ENCODE measurements at places on chromosomes 2 and 18.

- DNase-seq = no peak
These were observed 229.7 kb upstream of the SPRED2 start for GRCh38 chr2:65661980-65662653.

GRCh38 chr2:17263570-17263968 is 254.7 kb downstream of the RAD51AP2 start:
- DNase-seq = no peak

- peak; percentile 93 for DNase-seq
These were observed 45.5 kb upstream of the ZSWIM2 start for GRCh38 chr2:186894478-186894877.

DNA sequence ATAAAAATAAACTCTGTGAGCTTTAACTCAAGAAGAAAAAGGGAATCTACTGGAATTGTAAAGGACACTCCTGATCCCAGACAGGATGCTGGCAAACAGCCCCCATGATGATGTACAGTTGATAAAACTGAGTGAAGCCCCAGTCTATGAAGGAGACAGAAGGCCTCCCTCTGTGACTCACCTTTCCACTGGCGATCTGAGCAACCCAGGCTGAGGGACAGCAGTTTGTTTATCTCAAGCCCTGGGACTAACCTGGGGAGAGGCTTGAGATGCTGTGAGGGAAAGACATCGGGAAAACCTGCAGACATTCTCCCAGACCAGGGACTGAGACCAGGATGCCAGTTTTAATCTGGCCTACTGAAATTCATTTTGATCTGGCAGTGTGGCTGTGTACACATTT is 104.5 kb upstream of the CDH2 start:
- DNase-seq = no peak

- DNase-seq = no peak
These were observed 146.2 kb downstream of the RBMS1 start for GRCh38 chr2:160347269-160347863.

DNA sequence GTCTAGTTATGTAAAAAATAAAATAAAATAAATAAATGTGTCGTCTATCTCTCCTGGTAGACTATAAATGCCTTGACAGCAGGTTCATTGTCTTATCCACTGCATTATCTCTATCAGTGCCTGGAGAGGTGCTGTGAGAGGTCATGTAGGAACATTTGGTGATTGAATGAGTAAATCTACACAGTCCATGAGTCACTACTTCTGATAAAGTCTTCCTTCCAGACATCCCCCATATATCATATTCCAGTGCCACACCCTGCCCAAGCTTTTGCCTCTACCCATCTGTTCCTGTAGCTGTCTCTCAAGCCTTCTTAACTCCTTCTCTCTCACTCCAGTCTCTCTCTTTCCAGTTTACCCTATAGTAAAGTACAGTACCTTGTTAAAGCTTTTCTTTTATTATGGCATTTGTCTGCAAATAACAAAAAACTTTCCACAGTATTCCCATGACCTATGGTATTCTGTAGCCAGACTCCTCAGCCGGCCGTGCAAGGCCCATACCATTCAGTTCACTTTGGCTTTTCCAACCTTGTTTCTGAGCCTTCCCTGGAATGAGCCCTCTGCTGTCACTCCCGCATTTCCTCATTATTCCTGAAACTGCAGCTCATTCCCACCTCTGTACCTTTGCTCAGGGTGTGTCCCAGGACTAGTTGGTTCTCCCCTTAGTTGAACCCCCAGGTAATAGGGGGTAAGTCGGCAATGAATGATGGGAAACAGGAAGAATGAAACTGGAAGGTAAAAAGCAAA is 37.5 kb downstream of the ANXA4 start:
- DNase-seq = no peak

GRCh38 chr2:241041589-241042158 is 43.3 kb downstream of the SNED1 start:
- peak; percentile 69 for DNase-seq

DNA sequence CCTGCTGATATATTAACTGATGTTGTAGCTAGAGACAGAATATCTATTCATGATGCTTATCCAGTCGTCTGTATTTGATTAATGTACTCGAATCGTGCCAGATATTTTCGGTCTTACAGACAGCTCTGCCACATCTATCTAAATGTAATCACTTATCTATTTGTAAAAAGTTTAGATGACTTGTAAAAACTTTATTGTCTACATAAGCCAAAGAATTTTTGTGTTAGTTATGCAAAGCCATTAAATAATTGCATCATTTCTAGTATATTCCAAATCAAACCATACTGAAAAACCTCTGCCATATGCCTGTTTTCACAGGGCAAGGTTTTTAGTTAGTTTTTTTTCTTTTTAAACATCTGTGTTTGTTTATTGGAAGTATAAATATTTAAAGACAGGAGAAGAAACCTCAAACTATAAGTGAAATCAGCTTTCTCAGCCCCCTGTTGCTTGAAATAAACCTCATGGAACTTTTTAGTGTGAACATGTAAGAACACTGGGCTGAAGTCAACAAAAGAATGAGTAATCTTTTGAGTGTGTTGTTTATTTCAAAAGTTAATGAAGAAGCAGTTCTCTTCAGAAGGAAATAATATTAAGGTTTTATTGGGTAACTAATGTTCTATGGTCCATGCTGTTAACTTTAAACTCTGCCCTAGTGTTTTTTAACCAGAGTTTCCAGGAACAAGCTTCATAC is 657.6 kb upstream of the SYT4 start:
- no peak for DNase-seq

Measured in common myeloid progenitor, CD34-positive (primary cell).